ENCODE measurements at places on chromosomes 3 and 15. TPM values are rescaled to one million over a fixed set of nuclear protein-coding genes. Genes with fewer than 3 reads are reported as not detected.

GRCh38 chr15:41814534-41814933 is 13.4 kb upstream of the JMJD7 start:
- H3K4me3 ChIP-seq: no peak overlapping the region
- peaks cover 6% of the 10 kb centered on the region for H3K4me1 ChIP-seq
- no peaks in the 10 kb centered on the region for H3K27me3 ChIP-seq
- DNase-seq: no peak
- H3K27ac ChIP-seq: no peak overlapping the region
- H3K36me3 ChIP-seq: peaks cover 88% of the 10 kb centered on the region

The SIDT1 gene
- 0.12 TPM for polyA plus RNA-seq

- H3K27ac ChIP-seq: no peak overlapping the region
- H3K4me1 ChIP-seq: no peaks in the 10 kb centered on the region
- no peak overlapping the region for H3K4me3 ChIP-seq
Observed at GRCh38 chr3:187954873-187955586, 198.9 kb upstream of the LPP start.

- H3K36me3 ChIP-seq: no peaks in the 10 kb centered on the region
- H3K27me3 ChIP-seq: peaks cover 27% of the 10 kb centered on the region
- H3K4me1 ChIP-seq: peaks cover 7% of the 10 kb centered on the region
- H3K4me3 ChIP-seq: no peak overlapping the region
Observed at GRCh38 chr15:41878355-41878699, 15.5 kb downstream of the SPTBN5 start.

DNA sequence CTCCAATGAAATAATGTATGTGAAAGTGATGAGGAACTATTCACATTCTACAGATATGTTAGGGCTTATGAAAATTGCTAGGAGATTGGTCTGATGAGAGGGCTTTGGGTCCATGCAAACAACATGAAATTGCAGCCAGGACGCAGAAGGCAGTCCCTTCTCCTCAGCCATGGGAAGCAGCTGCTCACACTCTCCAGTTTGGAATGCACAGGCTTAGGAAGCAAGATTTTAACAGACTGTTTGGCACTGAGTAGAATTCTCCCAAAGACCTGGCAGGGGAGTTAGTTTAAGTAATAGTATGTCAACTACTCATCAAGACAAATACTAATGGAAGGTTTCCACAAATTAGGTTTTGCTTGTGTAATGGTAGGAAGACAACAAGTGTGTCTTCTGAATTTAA is 500.7 kb upstream of the ARRDC4 start:
- DNase-seq: no peak
- H3K4me3 ChIP-seq: no peak overlapping the region
- H3K36me3 ChIP-seq: no peaks in the 10 kb centered on the region
- no peaks in the 10 kb centered on the region for H3K4me1 ChIP-seq

The TMEM45A gene
- 61.1 TPM for polyA plus RNA-seq

DNA sequence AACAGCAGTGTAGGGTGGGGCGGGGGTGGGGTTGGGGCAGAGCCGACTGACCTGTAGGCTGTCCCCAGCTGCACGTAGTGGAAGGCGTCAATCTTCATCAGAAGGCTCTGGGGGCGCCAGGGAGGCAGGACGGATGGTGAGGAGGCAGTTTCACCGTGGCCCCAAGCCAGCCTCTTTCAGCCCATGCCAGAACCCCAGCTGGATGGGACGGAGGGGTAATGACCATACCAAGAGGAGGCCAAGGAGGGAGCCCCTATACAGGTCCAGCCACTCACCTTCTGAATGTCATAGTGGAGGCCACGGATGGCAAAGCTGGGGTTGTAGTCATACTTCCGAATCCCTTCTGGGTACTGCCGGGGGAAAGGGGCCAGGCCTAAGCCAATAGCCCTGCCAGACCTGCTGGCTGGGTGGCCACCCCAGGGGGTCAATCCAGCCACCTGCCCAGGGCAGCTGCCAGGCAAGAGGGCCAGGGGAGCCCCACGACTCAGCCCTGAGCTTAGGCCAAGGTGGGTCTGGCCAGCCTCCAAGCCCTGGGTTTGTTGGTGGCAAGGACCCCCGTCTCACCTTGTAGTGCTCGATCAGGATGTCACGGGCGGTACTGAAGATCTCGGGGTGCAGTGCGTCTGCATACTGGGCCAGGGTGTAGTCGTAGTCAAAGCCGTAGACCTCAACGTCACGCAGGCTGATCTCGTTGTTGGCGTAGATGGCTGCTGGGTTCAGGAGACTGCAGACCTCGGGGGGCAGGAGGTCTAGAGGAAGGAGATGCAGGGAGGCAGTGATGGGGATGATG is 4.9 kb downstream of the NT5DC2 start:
- H3K4me3 ChIP-seq: no peak overlapping the region
- DNase-seq: no peak
- H3K27ac ChIP-seq: no peak overlapping the region
- peaks cover 19% of the 10 kb centered on the region for H3K36me3 ChIP-seq
- H3K27me3 ChIP-seq: no peaks in the 10 kb centered on the region

DNA sequence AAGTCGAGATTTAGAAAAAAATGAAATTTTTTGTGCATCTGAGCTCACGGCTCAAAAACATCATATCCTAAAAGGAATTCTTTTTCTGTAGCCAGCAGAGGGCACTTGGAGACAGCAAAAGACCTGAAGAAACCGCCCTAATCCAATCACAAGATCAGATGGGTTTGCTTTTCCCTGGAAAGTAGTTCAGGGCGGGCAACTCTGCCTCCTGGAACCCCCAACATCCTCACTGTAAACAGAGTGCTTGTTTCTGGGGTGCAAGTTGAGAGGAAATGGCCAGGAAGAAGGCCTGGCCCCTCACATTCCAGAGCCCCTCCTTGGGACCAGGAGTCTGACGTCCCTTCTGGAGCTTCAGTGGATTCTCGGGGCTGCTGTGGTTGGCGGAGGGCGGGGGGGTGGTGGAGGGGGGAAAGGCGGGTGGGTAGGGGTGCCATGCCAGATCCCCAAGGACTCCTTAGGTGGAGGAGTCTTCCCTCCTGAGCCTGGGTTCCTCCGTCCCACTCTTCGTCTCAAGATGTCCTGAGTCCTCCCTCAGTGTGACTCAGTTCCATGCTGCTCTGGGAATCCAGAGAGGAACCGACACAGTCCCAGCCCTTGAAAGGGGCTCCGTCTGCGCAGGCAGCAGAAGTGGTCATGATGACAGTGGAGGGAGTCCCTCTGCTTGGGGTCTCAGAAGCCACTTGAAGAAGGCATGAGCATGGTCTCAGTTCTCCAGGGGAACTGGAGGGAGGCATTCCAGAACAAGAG is 35.9 kb downstream of the CCK start:
- DNase-seq: peak; percentile 21
- H3K4me1 ChIP-seq: no peaks in the 10 kb centered on the region
- no peak overlapping the region for H3K4me3 ChIP-seq
- H3K27me3 ChIP-seq: peaks cover 6% of the 10 kb centered on the region
- peaks cover 2% of the 10 kb centered on the region for H3K36me3 ChIP-seq

Measured in keratinocyte (primary cell).